ENCODE measurements at places on chromosomes 11 and 22. TPM values are rescaled to one million over a fixed set of nuclear protein-coding genes. Genes with fewer than 3 reads are reported as not detected.

HEPACAM gene
- total RNA-seq = not detected

HEPN1 gene
- total RNA-seq = not detected

PRG3 gene
- not detected for total RNA-seq

MB gene
- total RNA-seq = 0.86 TPM

DNA sequence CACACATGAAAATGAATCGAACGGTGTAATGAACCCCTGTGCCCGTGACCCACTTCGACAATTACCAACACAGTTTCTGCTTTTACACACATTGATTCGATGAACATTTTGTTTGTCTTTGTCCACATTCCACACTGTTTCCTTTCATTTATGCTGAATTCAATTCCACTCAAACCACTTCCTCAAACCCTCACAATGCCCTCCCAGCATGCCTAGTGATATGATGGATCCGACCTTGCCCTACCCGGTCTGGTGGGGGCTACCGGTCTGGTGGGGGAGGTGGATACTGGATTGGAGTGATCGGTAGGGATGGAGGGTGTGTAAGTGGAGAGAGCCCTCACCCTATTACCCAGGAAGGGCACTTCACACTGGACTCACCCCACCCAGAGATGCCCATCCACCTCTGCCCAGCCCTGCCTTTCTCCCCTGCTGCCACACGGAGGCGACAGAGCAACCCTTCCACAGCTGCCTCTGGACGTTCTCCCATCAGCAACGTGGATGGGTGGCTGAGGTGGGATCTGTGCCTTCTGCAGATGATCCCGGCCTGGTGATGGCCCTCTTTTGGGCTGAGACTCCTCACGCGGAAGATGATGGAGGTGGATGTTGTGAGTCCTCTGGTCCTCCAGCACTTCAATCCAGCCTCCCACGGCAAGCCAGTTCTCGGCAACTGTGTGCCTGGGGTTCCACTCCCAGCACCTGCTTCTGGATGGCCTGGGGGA is 33.0 kb upstream of the P2RY2 start:
- peak; percentile 79 for DNase-seq

GRCh38 chr11:70640408-70640807 is 242.1 kb downstream of the CTTN start:
- DNase-seq = no peak

GRCh38 chr11:1231396-1232020 is 8.6 kb downstream of the MUC5B start:
- DNase-seq = peak; percentile 42

GRCh38 chr22:49979587-49980264 is 19.2 kb downstream of the PIM3 start:
- DNase-seq = peak; percentile 59

DNA sequence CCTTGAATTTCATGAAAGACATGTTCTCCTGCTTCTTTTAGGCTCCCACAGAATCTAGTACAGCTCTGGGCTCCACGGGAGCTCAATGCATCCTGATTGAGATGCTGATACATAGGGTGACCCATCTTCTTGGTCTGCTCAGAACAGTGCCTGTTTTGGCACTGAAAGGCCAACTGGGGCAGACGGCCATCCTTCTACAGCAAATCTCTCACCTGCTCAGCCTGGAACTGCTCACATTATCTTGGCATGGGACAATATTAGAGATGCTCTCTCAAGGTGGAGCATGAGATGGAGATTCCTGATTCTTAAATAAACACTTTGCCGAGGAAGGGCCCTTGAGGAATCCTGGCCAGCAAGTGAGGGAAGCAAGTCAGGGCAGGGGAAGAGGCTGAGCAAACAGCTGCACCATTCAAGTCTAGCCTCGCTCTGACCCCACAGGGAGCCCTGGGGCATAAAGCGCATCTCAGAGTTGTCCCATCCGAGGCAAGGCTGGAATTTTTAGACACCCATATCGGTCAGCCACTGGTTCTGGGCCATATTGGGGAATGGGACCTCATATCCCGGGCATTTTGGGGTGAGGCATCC is 58.4 kb upstream of the CSNK2A3 start:
- DNase-seq = no peak
